LHCN-M2 (cell line): ENCODE measurements at places on chromosomes 3 and 15. TPM values are rescaled to one million over a fixed set of nuclear protein-coding genes. Genes with fewer than 3 reads are reported as not detected.
A peak's percentile ranks its signal among the peaks of the same experiment; 100 is the strongest.

ZNF80 gene
- total RNA-seq, result 0.06 TPM in 1 of 2 replicates, not detected in the other

HLTF gene
- 51.2 and 56.7 TPM in 2 replicates for total RNA-seq

GRCh38 chr3:33312361-33312760 is 35.1 kb downstream of the FBXL2 start:
- no peak for DNase-seq

DNA sequence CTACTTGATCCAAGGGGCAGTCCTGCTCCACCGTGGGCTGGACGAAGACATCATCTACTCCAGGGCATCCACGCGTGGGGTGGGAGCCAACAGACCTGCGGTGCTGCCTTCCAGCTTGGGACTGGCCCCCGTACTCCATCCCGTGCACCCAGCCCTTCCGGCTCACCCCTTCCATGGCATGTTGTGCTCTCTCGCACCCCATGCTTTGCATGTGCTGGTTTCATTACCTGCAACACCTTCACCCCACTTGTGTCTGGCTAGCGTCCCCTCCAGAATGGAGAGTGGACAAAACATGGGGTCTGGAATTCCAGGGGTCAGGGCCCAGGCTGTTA is 30.2 kb downstream of the SEMA7A start:
- DNase-seq, result no peak

DNA sequence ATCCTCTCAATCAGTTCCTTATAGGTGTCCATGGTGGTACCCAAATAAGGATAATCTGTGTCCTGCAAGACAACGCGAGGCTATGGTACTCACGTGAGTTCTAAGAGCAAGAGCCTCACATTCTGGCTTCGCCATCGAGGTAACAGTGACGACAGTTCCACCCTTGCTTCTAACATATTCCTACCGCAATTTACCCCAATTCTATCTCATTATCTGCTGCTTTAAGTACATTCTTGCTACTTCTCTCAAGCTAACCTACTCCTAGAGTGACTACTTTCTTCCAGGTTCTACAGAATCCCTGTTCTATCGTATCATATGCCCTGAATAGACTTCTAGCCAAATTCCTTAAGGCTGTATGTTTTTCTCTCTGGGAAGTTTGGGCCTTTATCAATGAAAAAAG is 26.6 kb downstream of the TFRC start:
- no peak for DNase-seq

CLDN16 gene
- 0.13 TPM in 1 of 2 replicates, not detected in the other for total RNA-seq

ZNF660 gene
- 2.9 and 4.0 TPM in 2 replicates for total RNA-seq

GRCh38 chr3:66405701-66406091 is 95.1 kb downstream of the LRIG1 start:
- peak; percentile 46 for DNase-seq

HEG1 gene
- total RNA-seq, result 19.9 and 28.0 TPM in 2 replicates

MASP1 gene
- not detected in 2 replicates for total RNA-seq

PLXNA1 gene
- total RNA-seq, result 65.6 and 88.7 TPM in 2 replicates
